ENCODE measurements at places on chromosomes 5 and 9.
A peak's percentile ranks its signal among the peaks of the same experiment; 100 is the strongest.

DNA sequence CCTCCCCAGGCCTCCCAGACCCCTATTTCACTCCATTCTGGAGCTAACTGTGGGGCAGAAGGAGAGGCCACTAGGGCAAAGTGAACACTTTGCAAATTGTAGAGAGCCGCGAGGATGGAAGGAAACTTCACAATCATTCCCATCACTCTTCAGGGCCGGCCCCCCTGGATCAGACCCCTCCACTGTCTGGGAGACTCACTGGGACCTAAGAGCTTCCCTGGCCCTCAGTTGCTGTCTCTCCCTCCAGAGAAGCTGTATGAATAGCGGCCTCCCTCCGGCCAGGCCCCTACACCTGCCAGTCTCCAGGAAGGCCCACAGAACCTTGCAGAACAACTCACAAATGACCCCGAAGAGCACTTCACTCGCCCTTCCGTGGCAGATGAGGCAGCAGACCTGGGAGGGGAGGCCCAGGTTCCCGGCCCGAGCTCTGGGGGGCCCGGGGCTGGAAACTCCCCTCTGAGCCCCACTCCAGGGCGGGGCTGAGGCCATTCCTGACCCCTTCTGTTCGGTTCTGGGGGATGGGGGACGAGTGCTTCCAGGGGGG, 141.9 kb upstream of the IER5L start:
- DNase-seq = no peak

- DNase-seq = no peak
Measured at GRCh38 chr5:53357439-53357838, 123.0 kb upstream of the FST start.

DNA sequence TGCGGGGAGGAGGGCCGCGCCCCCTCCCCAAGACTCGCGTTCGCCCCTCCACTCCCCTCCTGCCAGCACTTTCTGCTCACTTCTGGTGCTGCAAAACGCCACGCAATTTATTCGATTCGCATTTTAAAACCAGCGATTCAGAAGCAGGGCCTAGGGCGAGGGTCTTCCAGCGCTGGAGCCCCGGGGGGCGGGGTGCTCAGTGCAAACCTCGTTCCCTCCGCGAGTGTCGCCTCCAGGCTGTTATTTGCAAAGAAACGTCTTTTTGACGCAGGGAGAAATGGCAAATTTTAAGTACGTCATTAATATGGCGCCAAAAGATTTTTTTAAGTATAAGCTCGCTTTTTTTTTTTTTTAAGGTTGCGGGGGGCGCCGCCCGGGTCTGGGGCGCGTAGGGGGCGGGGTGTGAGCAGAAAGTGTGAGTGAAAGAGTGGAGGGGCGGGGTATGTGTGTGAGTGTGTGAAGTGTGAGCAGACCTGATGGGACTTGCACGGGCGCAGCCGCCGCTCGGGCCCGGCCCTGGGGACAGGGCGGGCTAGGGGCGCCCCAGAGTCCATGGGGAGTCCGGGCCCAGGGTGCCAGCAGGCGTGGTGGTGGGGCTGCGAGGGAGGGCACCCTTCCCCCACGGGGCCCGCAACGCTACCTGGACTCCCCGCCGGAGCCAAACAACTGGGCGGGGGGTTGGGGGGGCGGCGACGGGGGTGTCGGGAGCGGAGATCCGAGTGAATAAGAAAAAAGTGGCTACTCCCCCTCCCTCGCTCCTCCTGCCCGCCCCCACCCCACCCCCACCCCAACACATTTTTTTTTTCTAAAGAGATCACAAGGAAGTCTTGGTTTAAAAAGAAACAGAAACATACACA, at the start of gene JADE2:
Gene JADE2, plus strand, starts transcription at position 845 of the 857 bp plus-strand sequence. CDS start 10,188 bp downstream, outside the sequence.
- peak; percentile 62 for DNase-seq

DNA sequence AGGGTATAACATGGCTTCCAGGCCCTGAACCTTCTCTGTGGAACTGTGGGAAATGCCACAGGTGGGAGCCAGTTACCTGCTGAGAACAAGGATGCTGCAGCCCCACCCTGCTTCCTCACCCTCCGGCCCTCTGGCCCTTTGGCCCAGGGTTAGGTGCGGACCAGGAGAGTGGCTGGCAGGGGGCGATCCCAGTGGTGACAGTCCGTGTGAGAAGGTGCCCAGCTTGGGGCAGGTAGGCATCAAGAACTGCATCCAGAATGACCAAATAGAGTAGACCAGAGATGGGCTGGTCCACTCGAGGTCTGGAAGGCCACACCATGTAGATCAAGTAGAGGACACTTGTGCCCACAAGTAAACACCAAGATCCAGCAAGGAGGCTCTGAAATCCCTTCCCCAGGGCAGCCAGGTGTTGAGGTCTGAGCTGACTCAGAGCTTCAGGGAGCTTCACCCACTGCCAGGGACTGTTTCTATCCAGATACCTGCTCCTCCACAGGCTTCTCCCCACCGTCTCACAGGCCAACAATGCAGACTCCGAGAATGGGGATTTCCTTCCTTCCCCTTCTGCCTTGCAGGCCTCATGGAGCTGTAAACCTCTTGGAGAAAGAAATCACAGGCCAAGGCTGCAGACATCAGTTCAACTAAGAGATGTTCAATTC, 61.4 kb upstream of the ZSWIM6 start:
- no peak for DNase-seq

- no peak for DNase-seq
Measured at GRCh38 chr5:142576303-142576702, 109.6 kb downstream of the FGF1 start.

DNA sequence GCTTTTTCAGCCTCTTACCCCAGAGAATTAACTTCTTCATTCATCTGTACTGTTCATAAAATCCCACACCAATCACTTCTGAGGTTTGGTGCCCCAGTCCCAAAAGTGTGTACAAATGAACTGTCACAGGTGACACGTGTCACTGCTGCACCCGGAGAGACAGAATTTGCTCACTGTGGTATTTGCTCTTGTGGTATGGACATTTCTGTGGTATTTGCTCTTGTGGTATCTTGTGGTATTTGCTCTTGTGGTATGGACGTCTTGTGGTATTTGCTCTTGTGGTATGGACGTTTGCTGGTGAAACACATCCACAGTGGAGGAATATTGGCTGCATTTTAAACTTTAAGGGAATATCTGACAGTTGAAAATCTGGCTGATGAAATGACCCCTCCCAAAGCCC, 214.9 kb upstream of the DAP start:
- DNase-seq = no peak

DNA sequence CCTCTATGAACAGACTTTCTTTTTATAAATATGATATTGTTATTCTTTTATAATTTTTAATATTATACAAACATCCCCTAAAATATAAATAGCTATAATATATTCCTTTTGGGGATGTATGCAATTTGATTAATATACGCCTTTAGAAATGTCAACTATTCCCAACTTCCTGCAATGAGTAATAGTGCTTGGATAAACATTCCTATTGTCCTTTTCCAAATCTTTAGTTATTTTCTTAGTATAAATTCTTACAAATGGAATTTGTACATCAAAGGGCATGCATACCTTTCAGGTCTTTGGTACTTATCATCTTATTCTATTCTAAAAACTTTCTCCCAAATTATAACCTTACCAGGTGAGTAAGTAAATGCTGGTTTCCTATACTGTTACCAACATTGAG, 6.2 kb downstream of the NLN start:
- DNase-seq = no peak

DNA sequence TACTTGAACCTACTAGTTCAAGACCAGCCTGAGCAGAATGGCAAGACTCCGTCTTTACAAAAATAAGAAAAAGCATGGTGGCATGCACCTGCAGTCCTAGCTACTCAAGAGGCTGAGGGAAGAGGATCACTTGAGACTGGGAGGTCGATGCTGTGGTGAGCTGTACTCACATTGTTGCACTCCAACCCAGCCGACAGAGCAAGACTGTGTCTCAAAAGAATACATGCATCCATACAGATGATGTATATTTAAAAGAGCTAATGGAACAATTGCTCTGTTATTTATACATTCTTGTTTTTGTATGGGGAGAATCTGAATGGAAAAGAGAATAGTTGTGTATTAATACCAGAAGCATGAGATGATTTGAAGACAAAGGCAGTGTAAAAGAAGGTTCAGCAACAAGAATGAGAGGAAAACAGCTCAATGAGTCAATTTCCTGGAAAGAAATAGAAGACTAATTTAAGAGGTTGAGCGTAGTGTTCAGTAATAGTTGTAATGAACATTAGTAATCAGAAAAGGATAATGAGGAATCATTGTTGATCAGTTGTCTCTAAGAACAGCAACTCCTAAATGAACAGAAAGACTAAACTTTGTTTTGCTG, 1.9 kb upstream of the LRRC70 start:
- DNase-seq = no peak

GRCh38 chr5:38728029-38728428, 117.8 kb upstream of the OSMR start:
- DNase-seq = no peak

GRCh38 chr9:21708260-21708711, 94.2 kb upstream of the MTAP start:
- no peak for DNase-seq

DNA sequence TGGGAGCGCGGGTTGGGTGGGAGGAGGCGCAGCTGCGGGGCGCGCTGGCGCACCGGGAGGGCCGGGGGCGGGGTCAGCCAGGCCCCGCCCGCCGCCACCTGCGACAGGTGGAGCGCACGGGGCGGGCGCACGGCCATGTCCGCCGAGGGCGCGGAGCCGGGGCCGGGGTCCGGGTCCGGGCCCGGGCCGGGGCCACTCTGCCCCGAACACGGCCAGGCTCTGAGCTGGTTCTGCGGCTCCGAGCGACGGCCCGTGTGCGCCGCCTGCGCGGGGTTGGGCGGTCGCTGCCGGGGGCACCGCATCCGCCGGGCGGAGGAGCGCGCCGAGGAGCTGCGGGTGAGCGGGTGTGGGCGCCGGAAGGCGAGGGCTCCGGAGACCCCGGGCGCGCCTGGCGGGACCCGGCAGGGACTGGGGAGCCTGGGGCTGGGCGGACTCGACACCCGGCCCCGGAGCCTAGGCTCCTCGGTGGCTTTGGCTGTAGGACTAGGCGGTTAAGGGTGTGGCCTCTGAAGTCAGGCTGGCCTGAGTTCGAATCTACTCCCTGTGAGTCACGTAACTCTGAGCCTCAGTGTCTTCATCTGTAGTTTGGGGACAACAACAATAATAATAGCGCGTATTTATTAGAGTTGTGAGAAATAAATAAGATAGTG, at the start of gene BSPRY:
Gene BSPRY, plus strand, starts transcription at position 97 of the 650 bp plus-strand sequence. Its CDS starts 39 bp downstream, at position 136.
- no peak for DNase-seq

DNA sequence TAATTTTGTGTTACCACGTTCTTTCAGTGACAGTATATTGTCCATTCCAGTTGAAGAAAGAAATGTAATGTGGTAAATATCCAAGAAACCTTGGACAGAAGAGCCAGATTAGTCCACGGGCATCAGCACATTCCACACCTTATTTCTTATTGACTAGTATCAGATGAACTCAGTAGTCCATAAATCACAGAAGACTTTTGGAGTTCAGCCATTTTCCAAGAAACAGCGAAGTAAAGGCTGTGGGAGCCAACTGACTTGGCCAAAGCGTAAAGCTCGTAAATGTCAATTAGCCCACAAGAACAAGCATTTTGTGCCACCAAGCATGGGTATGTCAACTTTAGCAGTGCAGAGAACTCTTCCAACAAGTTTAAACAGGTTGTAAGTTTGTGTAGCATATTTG, 60.2 kb upstream of the STARD4 start:
- DNase-seq = no peak

GRCh38 chr5:141779503-141779973, 97.5 kb upstream of the ARAP3 start:
- no peak for DNase-seq

DNA sequence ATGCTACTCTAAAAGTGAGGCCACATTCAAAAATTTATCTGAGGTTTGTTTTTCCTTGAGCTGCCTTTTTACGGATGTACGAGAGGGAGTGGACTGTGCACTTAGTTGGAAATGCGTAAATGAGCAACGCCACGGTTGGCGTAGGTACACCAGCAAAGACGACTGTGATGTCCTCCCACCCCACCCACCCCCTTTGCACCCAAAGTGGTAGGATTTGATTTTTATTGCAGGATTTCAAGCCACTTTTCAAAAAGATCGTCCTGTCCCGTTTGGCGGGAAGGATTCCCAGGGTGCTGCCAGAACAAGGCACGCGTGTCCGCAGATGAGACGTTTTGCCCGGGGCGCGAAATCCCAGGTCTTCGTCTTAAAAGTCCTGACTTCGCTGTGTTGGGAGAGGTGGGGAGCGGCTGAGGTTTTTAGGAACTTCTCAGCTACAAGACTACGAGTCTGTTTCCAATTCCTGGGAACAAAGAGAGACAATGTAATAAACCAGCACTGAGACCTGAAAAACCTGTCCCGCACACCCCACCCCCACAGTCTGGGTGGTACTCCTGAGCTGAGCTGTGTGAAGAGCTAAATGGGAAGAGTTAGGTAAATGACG, 1.0 kb upstream of the TLE1 start:
- no peak for DNase-seq

DNA sequence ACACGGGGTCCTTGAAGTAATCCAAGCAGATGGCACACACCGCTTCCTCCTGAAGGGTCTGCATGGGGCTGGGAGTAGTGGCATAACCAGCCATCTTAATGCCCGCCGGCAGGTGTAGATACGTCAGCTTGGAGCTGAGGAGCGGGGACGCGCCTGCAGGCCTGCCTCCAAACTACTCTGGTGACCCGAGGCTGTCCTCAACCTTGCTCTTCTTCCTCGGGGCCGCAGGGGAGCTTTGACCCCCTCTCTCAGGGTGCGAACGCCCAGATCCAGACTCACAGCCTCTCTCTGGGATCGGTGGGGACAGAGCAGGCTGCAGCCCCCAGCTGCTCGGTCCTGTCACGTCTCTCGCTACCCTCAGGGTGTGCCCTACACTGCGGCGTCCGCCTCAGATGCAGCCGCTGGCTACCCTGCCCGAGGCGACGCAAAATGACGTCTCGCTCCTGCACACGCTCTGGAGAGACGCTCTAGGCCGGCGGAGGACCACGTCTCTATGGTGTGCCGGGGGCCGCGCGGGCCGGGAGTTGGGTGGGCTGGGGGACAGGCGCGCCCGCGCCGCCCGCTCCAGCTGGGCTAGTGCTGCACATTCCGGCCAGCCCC, at the start of gene TRIM52:
Gene TRIM52, minus strand, starts transcription at position 424 of the 600 bp plus-strand sequence. Its CDS starts 330 bp downstream, at position 94.
- DNase-seq = peak; percentile 87

Data from activated T-cell treated with anti-CD3 and anti-CD28 coated beads for 4 hours (primary cell).